ENCODE measurements at places on chromosomes 12 and 14. TPM values are rescaled to one million over a fixed set of nuclear protein-coding genes. Genes with fewer than 3 reads are reported as not detected.

The MYH6 gene
- polyA plus RNA-seq = not detected

The RHOJ gene
- 2.0 TPM for polyA plus RNA-seq

The ARF3 gene
- 65.0 TPM for polyA plus RNA-seq

The SSPN gene
- 4.0 TPM for polyA plus RNA-seq

The PLXNC1 gene
- 3.8 TPM for polyA plus RNA-seq

The ZC2HC1C gene
- 2.0 TPM for polyA plus RNA-seq

The TBPL2 gene
- not detected for polyA plus RNA-seq

The TTC5 gene
- polyA plus RNA-seq = 17.5 TPM

The TTLL5 gene
- polyA plus RNA-seq = 119 TPM

The BATF gene
- not detected for polyA plus RNA-seq

The PLBD1 gene
- polyA plus RNA-seq = 0.98 TPM

The BCL2L2 gene
- polyA plus RNA-seq = 11.4 TPM

The FAM90A1 gene
- polyA plus RNA-seq = not detected

The ZNF385A gene
- polyA plus RNA-seq = 12.1 TPM

The ALDH1L2 gene
- 7.7 TPM for polyA plus RNA-seq

The ADAMTS20 gene
- polyA plus RNA-seq = not detected

The AICDA gene
- not detected for polyA plus RNA-seq

The NID2 gene
- not detected for polyA plus RNA-seq

The C14orf132 gene
- polyA plus RNA-seq = 31.6 TPM

The WNT1 gene
- polyA plus RNA-seq = not detected

The CDCA4 gene
- 1.2 TPM for polyA plus RNA-seq

The KIF5A gene
- polyA plus RNA-seq = 24.5 TPM

The OTX2 gene
- not detected for polyA plus RNA-seq

The MMP14 gene
- polyA plus RNA-seq = 4.0 TPM

The TMCC3 gene
- 6.9 TPM for polyA plus RNA-seq

The PPP1R12A gene
- 79.1 TPM for polyA plus RNA-seq

The RCOR1 gene
- 1.1 TPM for polyA plus RNA-seq

The EP400 gene
- polyA plus RNA-seq = 4.6 TPM

The CMAS gene
- polyA plus RNA-seq = 131 TPM

The CGRRF1 gene
- polyA plus RNA-seq = 217 TPM

The GPR84 gene
- not detected for polyA plus RNA-seq

The TSPAN19 gene
- 5.3 TPM for polyA plus RNA-seq

The MYBPC1 gene
- polyA plus RNA-seq = 0.60 TPM

The WNT5B gene
- not detected for polyA plus RNA-seq

Data from Purkinje cell (primary cell).